NCI-H187 treated with DMSO at 0.1 percent for 48 hours (cell line): ENCODE measurements at places on chromosomes 2 and 18.

- no peak for DNase-seq
Measured at GRCh38 chr2:52238782-52239181, 1206.8 kb upstream of the NRXN1 start.

DNA sequence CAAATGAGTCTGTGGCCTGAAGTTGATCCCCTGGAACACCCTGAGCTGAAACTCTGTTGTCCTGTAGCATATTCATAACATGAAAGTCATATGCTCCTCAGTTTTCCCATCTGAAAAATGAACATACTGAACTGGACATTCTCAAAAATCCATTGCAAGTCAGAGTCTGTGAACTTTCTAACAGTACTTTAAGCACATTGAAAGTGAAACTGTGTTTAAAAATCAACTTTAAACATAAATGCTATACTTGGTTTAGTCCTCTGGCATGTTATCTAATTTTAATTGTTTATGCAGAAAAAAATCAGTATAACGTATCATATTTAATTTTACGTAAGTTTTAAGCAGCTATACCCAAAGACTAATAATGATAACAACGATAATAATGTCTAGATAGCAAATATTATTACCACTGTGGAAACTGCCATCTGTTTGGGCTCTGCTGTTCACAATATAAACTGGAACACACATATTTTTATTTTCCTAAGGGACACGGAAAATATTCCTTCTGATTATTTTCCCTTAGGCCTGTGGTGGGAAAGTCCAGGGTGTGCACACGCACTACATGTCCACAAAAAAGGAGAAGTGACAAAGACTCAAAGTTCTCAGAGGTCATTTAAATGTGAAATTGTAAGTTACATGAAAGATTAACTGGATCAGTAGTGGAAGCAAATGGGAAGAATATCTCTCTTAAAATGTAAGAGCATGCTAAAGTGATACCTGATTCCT is 56.1 kb upstream of the TTN start:
- DNase-seq, result no peak

DNA sequence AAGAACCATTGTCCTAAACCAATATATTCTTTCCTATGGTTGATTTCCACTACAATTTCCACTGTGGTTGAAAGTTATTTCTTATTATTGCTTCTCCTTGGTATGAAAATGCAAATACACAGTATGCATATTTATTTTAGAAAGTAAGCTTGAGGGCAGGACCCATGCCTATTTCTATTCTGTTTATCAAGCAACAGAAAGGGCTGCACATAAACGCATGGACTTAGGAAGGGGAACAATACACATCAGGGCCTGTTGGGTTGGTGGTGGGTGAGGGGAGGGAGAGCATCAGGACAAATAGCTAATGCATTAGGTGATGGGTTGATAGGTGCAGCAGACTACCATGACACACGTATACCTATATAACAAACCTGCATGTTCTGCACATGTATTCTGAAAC is 20.7 kb downstream of the SLC4A3 start:
- DNase-seq, result no peak

DNA sequence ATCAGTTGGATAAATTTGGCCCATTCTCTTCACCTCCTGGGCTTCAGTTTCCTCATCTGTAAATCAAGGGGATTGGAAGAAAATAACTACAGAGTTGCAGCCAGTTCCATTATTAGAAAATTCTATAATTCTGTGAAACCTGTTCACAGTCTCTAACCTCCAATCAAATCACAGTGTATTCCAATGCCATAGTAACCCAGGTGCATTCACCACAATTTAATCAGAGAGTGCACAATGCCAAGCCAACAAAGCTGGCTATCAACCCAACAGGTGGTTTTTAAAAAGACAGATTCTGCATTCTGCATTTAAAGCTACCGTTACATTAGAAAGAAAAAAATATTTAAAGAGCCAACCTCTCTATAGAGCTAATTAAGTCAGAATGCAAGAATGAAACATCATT is 308.6 kb downstream of the RNF144A start:
- DNase-seq, result no peak

GRCh38 chr2:167784084-167784425 is 463.3 kb downstream of the STK39 start:
- DNase-seq, result no peak

- no peak for DNase-seq
Measured at GRCh38 chr2:1606046-1606400, 138.3 kb downstream of the PXDN start.

DNA sequence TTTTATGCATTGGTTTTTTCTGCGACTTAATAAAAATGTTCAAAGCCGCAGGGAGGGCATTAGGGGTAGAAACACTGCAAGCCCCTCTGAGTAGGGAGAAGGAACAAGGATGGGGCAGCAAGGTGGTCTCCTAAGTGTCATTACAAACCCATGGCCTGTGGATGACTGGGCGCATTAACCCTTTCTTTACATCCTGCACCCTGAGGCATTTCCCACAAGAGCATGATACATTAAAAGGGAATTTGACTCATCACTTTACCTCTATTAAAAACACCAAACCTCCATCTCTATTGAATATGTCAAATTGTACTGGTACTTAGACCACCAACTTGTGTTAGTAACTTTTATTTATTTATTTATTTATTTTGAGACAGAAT is 112.5 kb downstream of the VIT start:
- DNase-seq, result no peak

- no peak for DNase-seq
Measured at GRCh38 chr2:124258140-124258880, 233.2 kb downstream of the CNTNAP5 start.

DNA sequence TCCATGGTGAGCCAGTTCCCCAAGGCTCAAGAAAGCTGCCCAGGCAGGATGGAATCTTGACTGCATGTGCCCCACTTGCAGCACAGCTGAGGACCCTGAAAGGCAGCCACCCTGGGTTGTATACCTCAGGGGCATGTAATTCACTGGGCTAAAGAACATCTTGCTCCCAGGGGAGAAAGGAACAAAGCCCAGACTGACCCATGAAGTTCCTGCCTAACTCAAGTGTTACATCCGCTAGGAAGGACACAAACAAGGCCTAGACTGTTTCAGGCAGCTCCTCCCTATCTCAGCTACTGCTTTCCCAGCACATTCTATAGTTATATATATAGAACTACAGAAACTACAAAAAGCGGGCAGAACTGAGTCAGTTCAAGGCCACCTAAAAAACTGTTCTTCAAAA is 69.0 kb downstream of the RBM43 start:
- DNase-seq, result no peak

- DNase-seq, result no peak
Measured at GRCh38 chr2:46967990-46968647, 52.5 kb upstream of the MCFD2 start.

DNA sequence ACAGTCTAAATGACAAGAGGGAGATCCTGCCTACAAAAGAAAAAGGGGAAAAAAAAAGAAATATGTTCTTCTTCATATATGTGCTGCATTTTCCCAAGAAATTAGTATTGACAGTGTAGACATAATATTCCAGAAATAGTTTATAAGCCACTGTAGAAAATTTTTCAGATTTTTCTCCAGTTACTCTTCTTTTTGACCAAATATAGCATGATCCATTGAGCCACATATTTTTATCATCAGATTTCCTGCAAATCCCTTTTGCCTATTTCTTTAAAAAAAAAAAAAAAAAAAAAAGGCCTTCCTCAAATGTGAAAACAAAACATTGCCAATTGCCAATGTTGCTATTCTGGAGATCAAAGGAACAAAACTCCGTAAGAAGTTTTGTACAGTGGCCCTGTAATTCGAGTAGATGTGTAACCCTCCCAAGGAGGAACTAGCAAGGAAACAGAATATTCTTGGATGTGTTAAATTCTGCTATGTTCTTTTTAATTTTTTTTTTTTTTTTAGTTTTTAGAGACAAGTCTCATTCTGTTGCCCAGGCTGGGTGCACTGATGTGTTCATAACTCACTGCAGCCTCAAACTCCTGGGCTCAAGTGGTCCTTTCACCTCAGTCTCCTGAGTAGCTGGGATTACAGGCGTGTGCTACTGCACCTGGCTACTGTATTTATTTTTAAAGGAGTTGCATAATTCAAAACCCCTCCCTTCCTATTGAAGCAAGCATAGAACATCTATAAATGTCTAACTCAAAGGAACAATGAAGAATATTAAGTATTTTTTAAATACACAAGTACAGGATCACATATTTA is 12.5 kb upstream of the CABYR start:
- no peak for DNase-seq

DNA sequence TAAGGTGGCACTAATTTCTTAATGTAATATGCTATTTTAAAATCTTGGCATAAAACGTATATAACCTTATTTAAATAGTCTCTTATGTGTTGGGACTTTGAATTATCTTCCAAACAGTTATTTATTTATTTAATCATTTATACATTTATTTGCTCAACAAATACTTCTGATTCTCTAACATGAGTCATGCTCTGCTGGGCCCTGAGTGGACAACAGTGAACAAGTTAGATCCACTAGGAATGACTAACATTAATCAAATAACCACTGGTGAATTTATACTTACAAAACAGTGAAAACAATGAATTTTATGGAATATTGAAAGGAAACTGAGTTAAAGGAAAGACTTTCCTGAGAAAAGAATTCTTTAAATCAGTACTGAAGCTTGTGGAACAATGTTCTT is 1257.2 kb upstream of the CHAC2 start:
- no peak for DNase-seq

DNA sequence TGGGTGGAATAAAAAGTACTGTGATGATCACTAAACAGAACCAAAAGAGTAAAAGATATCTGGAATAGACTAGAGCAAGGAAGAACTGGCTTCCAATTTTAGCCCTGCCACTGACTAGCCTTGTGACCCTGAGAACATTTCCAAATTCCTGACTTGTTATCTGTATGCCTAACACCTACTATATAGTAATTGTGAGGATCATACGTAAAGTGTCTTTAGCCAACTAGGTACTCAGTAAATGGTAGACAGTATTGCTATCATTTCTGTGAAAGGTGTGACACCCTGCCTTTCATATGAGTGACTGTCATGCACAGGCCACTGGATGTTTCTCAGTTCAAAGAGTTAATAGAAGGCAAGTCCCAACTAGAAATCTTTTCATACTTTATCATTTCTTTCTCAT is 29.8 kb downstream of the CYTIP start:
- no peak for DNase-seq

GRCh38 chr2:240595381-240596079 is 9.0 kb downstream of the CAPN10 start:
- no peak for DNase-seq

DNA sequence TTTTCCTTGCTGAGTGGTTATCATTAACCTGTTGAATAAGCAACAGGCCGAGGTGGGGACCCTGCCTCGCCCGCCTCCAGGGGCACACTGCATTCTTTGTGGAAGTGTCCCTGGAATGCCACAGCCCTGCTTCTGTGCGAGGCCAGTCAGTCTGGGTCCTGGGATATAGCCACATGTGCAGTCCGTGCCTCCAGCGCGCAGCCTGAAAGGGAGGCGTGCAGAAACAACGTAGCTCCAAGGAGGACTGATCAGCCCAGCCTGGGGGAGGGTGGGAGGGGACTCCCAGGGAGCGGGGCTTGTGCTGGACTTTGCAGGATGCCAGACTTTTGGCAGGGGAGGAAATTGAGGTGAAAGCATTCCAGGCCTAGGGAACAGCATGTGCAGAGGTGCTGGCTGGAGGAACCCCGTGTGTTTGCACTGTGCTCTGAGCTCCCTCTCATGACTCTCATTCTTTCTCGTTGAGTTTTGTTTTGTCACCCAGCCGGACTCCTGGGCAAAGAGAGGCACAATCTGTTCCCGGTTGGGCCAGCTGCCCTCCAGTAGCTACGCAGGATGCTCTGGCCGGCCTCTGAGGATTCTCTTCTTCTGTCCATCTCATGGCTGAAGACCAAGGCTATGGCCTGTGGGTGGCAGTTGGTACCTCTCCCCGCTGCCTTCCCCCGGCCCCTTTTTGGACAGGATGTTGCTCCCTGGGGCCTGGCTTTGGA is 39.7 kb downstream of the HPCAL1 start:
- no peak for DNase-seq

GRCh38 chr2:177052471-177052870 is 160.1 kb upstream of the HNRNPA3 start:
- no peak for DNase-seq

DNA sequence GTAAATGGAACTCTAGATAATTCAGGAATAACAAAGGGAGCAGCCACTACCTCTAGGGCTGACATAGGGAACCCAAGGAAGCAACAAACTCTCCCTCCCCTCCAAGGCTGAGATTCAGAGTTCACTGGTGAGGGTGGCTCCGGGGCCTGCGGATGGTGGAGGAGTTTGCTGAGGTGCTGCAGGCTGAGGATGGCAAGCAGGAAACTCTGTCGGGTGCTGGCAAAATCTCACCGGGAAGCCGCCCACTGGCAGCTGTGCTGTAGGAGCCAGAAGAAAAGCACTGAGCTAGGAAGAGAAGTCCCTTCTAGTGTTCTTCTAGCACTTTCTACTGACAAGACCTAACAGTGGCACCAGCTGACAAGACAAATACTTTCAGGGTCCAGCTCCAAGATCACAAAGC is 12.5 kb upstream of the HAAO start:
- DNase-seq, result no peak

- DNase-seq, result no peak
Measured at GRCh38 chr2:6724605-6725140, 141.0 kb downstream of the CMPK2 start.

DNA sequence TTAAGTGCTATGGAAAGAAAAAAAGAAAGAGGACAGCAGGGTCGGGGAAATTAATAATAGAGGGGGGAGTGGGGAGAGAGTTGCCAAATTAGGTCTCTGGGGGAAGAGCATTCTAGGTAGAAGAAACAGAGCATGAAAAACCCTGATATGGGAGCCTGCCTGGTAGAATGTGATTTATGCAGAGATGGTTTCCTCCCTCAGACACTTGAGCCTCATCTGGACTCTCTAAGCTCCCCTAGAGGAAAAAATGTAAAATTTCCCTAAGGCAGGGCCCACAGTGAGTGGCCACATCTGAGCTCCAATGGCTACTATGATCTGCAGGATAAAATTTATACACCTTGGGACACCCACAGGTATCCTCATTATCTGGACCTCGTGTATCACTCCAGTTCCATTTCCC is 20.6 kb upstream of the EPAS1 start:
- no peak for DNase-seq

DNA sequence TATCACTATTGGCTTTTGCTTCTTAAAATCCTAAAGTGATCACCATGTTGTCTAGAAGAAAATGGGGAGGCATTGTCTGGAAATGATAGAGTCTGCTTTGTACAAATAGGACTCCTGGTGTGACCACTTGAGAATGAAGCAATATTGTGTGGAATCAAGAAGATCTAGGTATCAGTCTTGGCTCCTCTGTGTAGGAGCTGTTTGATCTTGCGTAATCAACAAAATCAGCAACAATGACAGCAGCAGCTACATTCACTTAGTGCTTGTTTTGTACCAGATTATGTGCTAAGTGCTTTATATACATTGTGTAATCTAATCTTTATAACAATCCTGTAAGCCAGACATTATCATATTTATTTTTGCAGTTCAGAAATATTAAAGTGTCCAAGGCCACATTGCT is 17.8 kb downstream of the NCOA1 start:
- DNase-seq, result no peak
